ENCODE measurements at places on chromosomes 1 and 21.

DNA sequence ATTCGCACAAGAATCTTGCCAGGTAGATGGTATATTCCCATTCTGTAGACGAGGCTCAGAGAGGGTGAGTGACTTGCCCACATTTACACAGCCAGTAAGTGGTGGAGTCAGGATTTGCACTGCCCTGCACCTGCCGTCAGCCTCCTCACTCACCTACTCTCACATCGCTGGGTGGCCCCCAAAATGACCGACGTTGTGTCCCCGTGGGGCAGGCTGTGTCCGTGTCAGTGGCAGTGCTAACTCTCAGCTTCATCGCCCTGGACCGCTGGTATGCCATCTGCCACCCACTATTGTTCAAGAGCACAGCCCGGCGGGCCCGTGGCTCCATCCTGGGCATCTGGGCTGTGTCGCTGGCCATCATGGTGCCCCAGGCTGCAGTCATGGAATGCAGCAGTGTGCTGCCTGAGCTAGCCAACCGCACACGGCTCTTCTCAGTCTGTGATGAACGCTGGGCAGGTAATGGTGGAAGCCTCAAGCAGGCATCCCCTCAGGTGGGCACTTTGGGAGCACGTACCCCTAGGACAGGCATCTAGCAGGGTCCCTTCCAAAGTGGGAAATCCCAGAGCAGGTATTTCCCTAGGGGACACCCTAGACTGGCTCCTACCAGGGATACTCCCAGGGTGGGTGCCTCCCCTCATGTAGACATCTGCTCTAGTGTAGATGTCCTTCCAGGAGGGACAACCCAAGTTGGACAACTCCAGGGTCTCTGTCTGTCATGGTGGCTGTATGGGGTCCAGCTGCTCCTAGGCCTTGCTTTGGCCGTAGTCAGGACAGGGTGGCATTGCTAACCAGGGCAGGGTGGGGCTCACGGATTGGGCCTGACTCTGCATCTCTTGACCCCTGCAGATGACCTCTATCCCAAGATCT lies 3.4 kb downstream of the HCRTR1 start:
- no peak for DNase-seq

- DNase-seq: no peak
Measured at GRCh38 chr1:104132382-104132973, 382.8 kb downstream of the AMY1C start.

- DNase-seq: no peak
Measured at GRCh38 chr1:229238231-229238630, 32.7 kb upstream of the RAB4A start.

GRCh38 chr21:43363506-43364260 lies 63.2 kb downstream of the SIK1 start:
- DNase-seq: no peak

GRCh38 chr21:39175154-39175553 lies 8.1 kb downstream of the PSMG1 start:
- DNase-seq: no peak

- no peak for DNase-seq
Measured at GRCh38 chr1:65596768-65597167, 176.3 kb downstream of the LEPR start.

DNA sequence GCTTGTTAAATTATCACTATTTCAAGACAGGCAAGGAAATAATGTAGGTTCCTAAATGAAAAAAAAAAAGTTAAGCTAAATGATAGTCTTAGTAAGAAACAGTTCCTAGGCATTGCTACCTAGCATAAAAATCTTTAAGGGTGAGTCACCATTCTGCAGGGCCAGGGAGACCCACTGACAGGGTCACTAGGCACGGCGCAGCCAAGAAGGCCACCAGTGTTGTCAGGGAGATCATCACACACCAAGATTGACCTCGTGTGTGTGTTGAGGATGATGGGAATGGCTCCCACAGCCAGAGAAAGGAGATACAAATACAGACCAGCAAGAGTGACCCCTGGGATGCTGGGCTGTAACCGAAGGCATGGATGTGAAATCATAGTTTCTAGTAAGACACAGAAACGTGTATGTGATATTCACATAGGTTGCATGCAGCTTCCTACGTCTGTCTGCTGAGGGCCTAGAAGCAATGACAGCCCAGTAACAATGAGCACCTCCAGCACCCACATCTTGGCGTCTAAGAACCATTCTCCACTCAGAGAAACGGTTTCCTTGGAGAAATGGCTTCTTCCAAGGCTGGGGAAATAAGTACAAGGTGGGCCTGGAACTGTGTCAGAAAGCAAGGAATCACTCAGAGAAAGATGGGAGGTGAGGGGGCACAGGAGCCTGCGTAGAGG lies 29.1 kb downstream of the RIPK4 start:
- no peak for DNase-seq

- DNase-seq: no peak
Measured at GRCh38 chr1:201886103-201886885, 2.4 kb upstream of the SHISA4 start.

DNA sequence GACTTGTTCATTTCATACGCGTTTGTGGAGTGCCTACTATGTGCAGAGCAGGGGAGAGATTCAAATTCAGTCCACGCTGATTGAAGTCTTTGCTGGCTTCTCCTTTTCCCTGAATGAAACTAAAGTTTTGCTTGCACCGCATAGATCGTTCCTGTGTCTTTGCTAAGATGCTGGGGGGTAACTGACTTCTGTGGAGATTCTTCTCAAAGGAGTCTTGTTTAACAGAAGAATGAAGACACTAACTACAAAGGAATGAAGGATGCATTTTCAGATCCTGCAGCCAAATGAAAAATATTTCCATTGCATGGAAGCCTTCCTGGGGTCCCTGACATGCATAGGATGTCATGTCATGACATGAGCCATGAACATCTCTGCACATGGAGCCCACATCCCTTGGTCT lies 26.9 kb upstream of the H6PD start:
- DNase-seq: no peak

DNA sequence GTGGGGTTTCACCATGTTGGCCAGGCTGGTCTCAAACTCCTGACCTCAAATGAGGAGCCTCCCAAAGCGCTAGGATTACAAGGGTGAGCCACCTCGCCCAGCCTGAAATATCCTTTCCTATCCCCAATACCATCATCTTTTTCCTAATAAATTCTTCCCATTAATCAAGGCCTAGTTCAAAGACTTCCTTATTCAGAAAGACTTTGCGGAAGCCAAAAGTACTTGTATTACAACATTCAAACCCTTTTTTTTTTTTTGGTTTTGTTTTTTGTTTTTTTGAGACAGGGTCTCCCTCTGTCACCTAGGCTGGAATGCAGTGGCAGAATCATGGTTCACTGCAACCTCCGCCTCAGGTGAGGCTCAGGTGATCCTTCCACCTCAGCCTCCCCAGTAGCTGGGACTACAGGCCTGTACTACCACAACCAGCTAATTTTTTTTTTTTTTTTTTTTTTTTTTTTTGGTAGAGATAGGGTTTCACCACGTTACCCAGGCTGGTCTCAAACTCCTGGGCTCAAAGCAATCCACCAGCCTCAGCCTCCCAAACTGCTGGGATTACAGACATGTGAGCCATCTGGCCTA lies 7.6 kb downstream of the SLC19A2 start:
- no peak for DNase-seq

GRCh38 chr1:45206808-45207623 lies 611 bp upstream of the ZSWIM5 start:
- DNase-seq: no peak

DNA sequence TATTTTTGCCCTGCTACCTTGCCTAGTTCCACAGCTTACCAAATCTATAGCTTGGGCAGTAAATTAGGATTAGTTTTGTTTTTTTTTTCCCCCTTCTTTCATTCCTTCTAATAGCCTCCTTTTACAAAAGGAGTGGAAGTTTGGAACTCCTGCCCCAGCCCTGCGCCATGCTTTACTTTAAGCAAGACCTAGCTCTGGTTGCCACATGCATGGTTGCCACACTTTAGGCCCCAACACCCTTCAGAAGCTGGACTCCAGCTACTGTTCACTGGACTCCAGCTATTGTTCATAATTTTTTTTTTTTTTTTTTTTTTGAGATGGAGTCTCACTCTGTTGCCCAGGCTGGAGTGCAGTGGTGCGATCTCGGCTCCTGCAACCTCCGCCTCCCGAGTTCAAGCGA lies 115.8 kb downstream of the NR5A2 start:
- DNase-seq: no peak

DNA sequence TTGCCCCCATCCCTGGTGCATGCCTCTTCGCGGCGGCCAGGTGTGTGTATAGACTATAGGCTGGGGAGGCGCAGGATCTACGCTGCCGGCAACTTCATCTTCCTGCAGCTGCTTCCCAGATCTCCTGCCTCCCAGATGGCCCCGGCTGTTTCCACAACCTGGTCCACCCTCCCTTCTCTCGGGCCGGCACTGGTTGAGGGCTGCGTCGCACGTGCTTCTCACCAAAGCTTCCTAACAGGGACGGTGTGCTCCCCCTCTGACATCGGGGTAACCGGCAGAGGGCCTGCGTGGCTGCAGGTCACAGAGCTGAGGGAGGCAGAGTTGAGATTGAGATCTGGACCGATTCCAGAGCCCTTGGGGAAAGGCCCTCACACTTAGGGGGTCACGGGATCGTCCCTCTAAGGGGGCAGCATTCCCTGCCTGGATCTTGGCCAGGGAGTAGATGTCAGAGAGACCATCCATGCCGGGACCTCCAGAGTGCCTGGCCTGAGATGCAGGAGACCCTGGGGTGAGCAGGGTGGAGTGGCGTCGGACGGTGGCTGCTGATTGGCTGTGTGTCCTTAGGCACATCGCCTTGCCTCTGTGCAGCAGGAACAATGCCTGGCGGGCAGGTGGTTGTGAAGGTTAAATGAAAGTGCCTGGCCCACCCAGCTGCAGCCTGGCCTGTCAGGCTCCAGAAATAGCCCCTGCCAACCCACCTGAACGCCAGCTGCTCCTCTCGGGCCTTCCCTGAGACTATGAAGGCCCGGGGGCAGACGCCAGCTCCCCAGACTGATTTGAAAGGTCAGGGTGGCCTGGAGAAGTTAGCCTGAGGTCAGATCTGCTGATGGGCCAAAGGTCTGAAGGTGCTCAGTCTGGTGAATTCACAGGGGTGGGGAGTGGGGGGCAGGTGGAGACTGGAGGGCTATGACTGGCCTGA lies 6.1 kb upstream of the MASP2 start:
- DNase-seq: no peak

DNA sequence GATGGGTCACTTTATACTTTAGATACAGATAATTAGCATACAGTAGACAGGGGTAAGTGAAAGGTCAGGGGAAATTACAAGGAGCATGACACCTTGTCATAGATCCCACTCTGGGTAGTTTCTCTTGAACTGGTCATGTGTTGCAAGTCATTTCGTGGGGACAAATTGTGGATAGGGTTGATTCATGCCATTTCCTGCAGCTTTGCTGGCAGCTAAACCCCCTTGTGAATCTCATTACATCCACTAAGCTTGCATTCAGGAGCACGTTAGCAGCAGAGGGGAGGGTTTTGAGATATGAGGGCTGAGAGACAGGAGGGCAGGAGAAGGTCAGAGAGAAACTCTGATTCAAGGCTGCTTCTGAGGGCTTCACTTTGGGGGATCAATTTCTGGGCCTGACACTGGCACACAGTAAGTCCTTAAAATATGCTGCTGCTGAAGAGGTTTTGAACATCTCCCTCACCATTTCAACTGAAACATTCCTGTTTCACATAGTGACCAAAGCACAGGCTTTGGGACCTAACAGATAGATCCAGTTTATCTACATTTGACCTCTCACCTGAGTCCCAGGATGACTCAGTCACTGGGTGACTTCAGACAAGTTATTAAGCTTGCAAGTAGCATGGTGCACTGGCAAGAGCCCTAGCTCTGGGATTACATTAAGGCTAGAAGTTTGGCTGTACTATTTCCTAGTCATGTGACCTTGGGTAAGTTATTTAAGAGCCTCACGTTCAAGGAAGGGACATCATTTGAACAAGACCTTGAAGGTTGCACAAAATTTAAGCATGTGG lies 206.0 kb upstream of the USP24 start:
- DNase-seq: no peak

GRCh38 chr1:101924700-101925099 lies 72.0 kb downstream of the OLFM3 start:
- DNase-seq: no peak

- no peak for DNase-seq
Measured at GRCh38 chr1:210500831-210501230, 172.1 kb downstream of the HHAT start.

GRCh38 chr21:34942911-34943310 lies 106.2 kb downstream of the RUNX1 start:
- DNase-seq: no peak

GRCh38 chr1:194279975-194280374 lies 1093.6 kb upstream of the B3GALT2 start:
- DNase-seq: no peak

GRCh38 chr21:41589131-41589530 lies 81.2 kb upstream of the TMPRSS2 start:
- no peak for DNase-seq

DNA sequence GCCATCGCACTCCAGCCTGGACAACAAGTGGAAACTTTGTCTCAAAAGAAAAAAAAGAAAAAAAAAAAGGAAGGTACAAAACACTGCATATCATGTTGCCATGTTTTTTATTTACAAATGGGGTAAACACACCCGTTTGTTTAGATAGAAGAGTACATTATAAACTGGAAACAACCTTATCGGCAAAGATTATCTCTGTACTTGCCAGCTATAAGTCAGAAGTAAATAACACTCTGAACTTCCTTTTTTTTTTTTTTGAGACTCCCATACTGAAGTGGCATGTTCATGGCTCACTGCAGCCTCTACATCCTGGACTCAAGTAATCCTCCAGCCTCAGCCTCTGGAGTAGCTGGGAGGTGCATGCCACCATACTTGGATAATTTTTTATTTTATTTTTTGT lies 21.9 kb downstream of the USP48 start:
- DNase-seq: no peak

- DNase-seq: no peak
Measured at GRCh38 chr1:169648187-169648586, 18.3 kb upstream of the SELP start.

- DNase-seq: no peak
Measured at GRCh38 chr1:38507563-38507962, 352.0 kb downstream of the RRAGC start.

DNA sequence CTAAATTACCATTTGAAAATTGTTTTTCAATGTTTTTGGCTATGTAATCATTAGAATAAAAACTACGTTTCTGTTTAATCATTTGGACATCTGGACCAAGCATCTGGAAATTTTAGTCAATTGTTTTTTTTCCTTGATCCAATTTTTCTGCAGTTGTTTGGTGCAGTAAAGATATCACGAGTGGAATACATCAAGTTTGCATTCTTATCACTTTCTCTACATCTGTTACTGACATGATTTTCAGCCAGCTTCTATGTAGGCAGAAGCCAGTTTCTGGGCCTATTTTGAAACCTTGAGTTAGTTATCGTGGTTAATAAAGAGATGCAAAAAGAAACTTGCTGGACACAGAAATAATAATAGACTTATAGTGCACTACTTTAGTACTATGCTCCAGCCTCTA lies 277.9 kb upstream of the ADAMTS5 start:
- DNase-seq: no peak

Measured in stimulated activated CD4-positive, alpha-beta T cell treated with anti-CD3 and anti-CD28 coated beads, TNF-alpha, amount 100 ng/mL, for 4 hours (primary cell).